ENCODE measurements at places on chromosomes 13 and 19. TPM values are rescaled to one million over a fixed set of nuclear protein-coding genes. Genes with fewer than 3 reads are reported as not detected.

The KLK15 gene
- total RNA-seq = not detected

The COL5A3 gene
- total RNA-seq = 0.15 TPM

The ZNF527 gene
- 7.1 TPM for total RNA-seq

The SSC5D gene
- not detected for total RNA-seq

The CGB8 gene
- total RNA-seq = not detected

- no peak overlapping the region for H3K27ac ChIP-seq
- peaks cover 12% of the 10 kb centered on the region for H3K27me3 ChIP-seq
- no peak overlapping the region for H3K4me3 ChIP-seq
- peaks cover 18% of the 10 kb centered on the region for H3K4me1 ChIP-seq
- DNase-seq = no peak
- H3K36me3 ChIP-seq = no peaks in the 10 kb centered on the region
Measured at GRCh38 chr19:41327576-41328156, 17.7 kb downstream of the CCDC97 start.

GRCh38 chr19:48370955-48371354, 6.8 kb downstream of the SYNGR4 start:
- no peaks in the 10 kb centered on the region for H3K27me3 ChIP-seq

GRCh38 chr13:40063278-40063698, 407.8 kb downstream of the COG6 start:
- DNase-seq = no peak
- H3K4me3 ChIP-seq = no peak overlapping the region
- H3K27me3 ChIP-seq = no peaks in the 10 kb centered on the region
- no peaks in the 10 kb centered on the region for H3K4me1 ChIP-seq
- no peak overlapping the region for H3K27ac ChIP-seq

DNA sequence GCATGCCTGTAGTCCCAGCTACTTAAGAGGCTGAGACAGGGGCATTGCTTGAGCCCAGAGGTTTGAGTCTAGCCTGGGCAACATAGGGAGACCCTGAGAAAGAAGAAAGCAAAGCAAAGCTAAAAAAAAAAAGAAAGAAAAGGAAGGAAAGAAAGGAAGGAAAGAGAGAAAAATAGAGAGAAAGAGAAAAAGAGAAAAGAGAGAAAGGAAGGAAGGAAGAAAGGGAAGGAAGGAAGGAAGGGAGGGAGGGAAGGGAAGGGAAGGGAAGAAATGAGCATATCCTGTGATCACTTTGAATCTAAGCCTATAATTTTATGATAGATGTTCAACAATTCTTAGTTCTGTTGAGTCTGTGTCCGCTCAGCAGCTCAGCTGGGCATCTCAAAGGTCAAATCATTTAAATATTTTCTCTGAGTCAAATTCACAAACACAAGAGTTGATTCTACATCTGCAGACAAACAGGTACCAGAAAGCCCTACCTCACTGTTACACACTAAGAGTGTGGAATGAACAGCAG, 70.4 kb downstream of the SUCLA2 start:
- no peak overlapping the region for H3K4me3 ChIP-seq
- no peak for DNase-seq
- peaks cover 15% of the 10 kb centered on the region for H3K4me1 ChIP-seq
- no peaks in the 10 kb centered on the region for H3K27me3 ChIP-seq
- no peak overlapping the region for H3K27ac ChIP-seq

- peak overlapping the region; percentile 86 for H3K27ac ChIP-seq
- no peaks in the 10 kb centered on the region for H3K36me3 ChIP-seq
- peak overlapping the region; percentile 36 for H3K4me3 ChIP-seq
- peaks cover 19% of the 10 kb centered on the region for H3K4me1 ChIP-seq
Measured at GRCh38 chr19:6216236-6216995, 63.4 kb downstream of the MLLT1 start.

- peak overlapping the region; percentile 93 for H3K27ac ChIP-seq
- peaks cover 6% of the 10 kb centered on the region for H3K4me1 ChIP-seq
- H3K27me3 ChIP-seq = no peaks in the 10 kb centered on the region
- H3K36me3 ChIP-seq = no peaks in the 10 kb centered on the region
- peak overlapping the region; percentile 88 for H3K4me3 ChIP-seq
Measured at GRCh38 chr19:12611361-12611699, 610 bp downstream of the ZNF791 start.

DNA sequence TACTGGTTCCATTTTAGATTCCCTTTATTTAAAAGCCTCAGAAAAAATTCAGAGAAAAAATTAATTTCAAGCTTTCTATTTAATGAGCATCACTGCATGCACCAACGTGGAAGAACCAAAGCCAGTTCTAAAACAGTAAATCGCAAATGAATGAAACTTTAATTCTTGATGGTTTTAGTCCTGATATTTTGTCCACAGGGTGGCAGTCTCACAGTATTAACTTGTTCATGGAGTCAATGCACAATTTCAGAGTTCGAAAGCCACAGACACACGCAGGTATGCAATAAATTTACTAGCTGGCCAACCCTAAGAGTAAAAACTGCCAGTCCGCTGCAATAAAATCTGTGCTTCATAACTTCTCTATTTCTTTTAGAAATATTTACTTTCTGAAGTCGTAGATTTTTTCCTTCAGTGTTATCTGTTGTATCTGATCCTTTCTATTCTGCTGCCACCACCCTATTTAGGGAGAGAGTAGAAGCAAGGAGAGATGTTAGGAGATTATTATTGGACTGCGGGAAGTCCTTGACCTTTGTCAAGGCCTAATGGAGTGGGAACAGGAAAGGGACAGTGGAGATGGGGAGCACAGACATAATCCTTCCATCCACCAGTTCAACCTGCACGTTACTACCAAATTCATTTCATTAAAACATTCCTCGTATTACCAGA, 7.0 kb upstream of the WBP4 start:
- no peak overlapping the region for H3K4me3 ChIP-seq
- H3K27me3 ChIP-seq = no peaks in the 10 kb centered on the region
- H3K4me1 ChIP-seq = peaks cover 6% of the 10 kb centered on the region
- H3K36me3 ChIP-seq = no peaks in the 10 kb centered on the region
- peak; percentile 57 for DNase-seq
- H3K27ac ChIP-seq = no peak overlapping the region

DNA sequence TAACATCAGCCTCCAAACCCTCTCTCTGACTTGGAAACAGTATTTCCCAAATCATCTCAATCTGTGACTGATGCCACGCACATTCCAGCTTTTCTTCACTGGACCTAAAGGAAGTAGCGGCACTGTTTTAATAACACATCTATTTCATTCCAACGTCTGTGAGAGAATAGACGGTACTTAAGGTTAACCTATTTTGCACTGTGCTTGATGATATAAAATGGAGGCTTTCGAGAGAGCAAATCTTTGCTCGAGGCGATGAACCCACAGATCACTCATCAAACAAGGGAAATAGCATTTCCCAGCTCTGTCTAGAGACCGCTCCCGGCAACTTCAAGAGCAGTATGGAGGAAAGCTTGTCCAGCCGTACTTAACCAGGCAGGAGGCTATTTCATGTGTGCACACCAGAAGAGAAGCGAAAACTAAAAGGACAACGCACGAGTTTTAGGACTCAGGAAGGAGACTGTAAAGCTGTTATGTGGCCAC, 2.9 kb downstream of the UBL3 start:
- H3K27ac ChIP-seq = no peak overlapping the region
- no peaks in the 10 kb centered on the region for H3K27me3 ChIP-seq
- peak; percentile 14 for DNase-seq
- peaks cover 19% of the 10 kb centered on the region for H3K4me1 ChIP-seq
- H3K36me3 ChIP-seq = no peaks in the 10 kb centered on the region

DNA sequence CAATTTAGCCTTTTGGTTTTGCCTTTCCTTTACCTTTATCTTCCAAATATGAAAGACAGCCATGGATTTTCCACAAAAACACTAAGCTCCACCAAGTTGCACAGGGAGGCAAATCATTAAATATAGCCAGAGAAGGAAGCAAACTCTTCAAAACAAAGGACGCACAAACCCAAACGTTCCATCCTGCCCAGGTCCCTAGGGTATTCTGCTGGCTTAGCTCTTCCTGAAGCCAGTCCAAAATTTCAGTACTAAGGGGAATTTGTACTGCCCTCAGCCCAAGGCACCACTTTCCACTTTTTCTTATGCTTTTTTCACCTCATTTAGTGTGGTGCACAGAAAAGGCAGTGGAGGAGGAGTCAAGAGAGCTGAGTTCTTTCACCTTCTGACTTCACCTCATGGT, 169.9 kb downstream of the FLT1 start:
- H3K4me3 ChIP-seq = no peak overlapping the region
- H3K36me3 ChIP-seq = no peaks in the 10 kb centered on the region
- H3K4me1 ChIP-seq = no peaks in the 10 kb centered on the region
- H3K27me3 ChIP-seq = no peaks in the 10 kb centered on the region
- no peak for DNase-seq

DNA sequence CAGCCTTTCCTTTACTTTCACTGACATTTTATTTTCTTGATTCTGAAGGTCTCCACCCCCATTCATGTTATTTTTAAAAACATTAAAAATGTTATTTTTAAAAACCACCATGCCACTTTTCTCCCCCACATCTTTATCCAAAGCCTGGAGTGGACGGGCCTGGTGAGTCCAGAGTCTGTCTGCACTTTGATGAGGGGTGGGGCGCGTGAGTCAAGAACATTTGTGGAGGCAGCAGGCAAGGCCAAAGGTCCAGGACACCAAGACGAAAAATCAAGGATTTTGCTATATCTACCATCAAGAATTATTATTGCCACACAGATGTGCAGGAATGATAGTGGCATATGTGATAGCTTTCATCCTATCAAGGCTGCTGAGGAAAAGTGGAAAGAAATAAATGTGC, 224.9 kb downstream of the FGF9 start:
- H3K4me3 ChIP-seq = no peak overlapping the region
- H3K4me1 ChIP-seq = no peaks in the 10 kb centered on the region
- no peak overlapping the region for H3K27ac ChIP-seq

GRCh38 chr13:112248406-112248760, 127.8 kb upstream of the SPACA7 start:
- no peak overlapping the region for H3K27ac ChIP-seq
- H3K4me1 ChIP-seq = peaks cover 9% of the 10 kb centered on the region
- H3K36me3 ChIP-seq = no peaks in the 10 kb centered on the region
- no peaks in the 10 kb centered on the region for H3K27me3 ChIP-seq

DNA sequence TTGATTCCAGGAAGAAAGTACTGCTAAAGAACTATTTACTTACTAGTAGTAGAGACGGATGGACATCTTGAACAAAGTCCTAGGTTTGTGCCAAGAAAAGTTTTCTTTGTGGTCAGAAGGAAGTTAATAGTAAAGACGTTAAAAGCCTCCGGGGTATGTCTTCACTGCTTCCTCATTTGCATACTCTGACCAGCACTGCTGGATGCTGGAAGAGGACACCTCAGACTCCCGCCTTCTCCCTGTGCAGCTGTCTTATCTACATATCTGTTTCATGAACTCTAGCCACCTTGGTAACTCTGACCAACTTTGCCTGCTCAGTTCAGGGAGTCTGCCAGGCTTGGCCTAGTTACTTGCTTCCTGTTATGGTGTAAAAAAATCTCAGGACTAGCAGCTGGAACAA, 1109.1 kb upstream of the MIR17HG start:
- no peaks in the 10 kb centered on the region for H3K36me3 ChIP-seq
- peaks cover 8% of the 10 kb centered on the region for H3K4me1 ChIP-seq
- no peak overlapping the region for H3K4me3 ChIP-seq
- no peaks in the 10 kb centered on the region for H3K27me3 ChIP-seq
- no peak overlapping the region for H3K27ac ChIP-seq

DNA sequence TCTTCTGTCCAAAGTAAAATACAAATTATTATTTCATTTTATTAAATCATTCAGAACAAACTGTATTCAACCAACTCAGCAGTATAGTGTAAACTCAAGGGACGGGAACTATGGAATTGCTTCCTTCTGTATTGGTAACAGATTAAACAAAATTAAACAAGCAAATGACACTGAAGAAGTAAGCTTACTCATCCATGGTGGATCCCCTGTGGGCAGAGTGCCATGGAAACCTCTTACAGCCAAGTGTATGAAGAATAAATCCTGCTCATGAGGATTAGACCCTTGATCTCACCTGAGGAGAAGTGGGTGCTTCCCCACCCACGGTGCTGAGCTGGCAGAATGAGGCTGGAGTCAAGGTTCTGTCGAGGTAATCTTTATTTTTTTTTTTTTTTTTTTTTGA, 18.0 kb upstream of the RFXAP start:
- DNase-seq = no peak
- H3K27me3 ChIP-seq = no peaks in the 10 kb centered on the region
- no peaks in the 10 kb centered on the region for H3K4me1 ChIP-seq
- H3K27ac ChIP-seq = no peak overlapping the region
- no peaks in the 10 kb centered on the region for H3K36me3 ChIP-seq

DNA sequence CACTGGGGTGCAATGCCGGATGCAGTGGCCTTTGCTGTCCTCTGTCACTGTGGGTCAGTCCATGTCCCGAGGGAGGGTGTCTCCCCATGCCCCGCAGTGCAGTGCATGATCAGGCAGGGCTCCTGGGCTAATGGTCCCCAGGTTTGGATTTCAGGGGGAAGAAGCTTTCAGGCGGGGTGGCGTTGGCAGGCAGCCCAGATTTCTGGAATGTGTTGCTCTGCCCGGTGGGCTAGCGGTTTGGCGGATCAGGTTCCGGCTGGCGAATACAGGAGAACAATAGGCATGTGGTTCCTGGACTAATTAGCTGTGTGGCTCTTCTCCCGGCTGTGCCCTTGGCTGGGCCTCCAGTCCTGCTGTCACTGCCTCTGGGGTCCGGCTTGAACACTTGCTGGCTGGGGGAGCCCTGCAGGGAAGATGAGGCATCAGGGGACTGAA, 141.3 kb downstream of the FGF9 start:
- no peaks in the 10 kb centered on the region for H3K4me1 ChIP-seq
- peak; percentile 60 for DNase-seq
- H3K4me3 ChIP-seq = no peak overlapping the region
- H3K36me3 ChIP-seq = no peaks in the 10 kb centered on the region
- H3K27me3 ChIP-seq = no peaks in the 10 kb centered on the region
- H3K27ac ChIP-seq = no peak overlapping the region

GRCh38 chr19:58277748-58278540, 811 bp upstream of the ZNF8 start:
- peaks cover 16% of the 10 kb centered on the region for H3K4me1 ChIP-seq
- peak overlapping the region; percentile 44 for H3K27ac ChIP-seq
- peak overlapping the region; percentile 81 for H3K4me3 ChIP-seq

- DNase-seq = no peak
- H3K4me3 ChIP-seq = no peak overlapping the region
- no peaks in the 10 kb centered on the region for H3K27me3 ChIP-seq
- no peaks in the 10 kb centered on the region for H3K4me1 ChIP-seq
Measured at GRCh38 chr13:57857945-57858344, 226.4 kb downstream of the PCDH17 start.

- no peak overlapping the region for H3K27ac ChIP-seq
- no peaks in the 10 kb centered on the region for H3K27me3 ChIP-seq
- no peaks in the 10 kb centered on the region for H3K4me1 ChIP-seq
- no peak for DNase-seq
- no peaks in the 10 kb centered on the region for H3K36me3 ChIP-seq
- no peak overlapping the region for H3K4me3 ChIP-seq
Measured at GRCh38 chr19:31955061-31955460, 390.3 kb upstream of the ZNF507 start.

DNA sequence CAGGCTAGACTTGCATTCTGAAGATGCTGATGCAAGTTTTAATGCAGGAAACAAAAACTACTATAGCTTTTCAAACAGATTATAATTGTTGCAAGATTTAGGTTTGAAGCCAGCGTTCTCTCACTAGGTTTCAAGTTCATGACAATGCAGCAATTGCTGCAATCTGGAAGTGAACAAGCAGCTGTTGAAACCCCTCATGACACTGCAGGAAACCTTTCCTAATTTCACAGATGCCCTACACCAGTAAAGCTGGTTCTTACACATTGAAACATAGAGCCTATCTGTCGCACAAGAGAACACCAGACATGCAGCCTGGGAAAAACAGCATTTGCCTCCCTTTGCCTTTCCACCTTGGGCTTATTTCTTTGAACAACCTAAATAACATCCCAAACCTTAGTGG, 1737.2 kb upstream of the MIR17HG start:
- no peak for DNase-seq
- H3K36me3 ChIP-seq = no peaks in the 10 kb centered on the region
- H3K27ac ChIP-seq = no peak overlapping the region
- H3K4me1 ChIP-seq = no peaks in the 10 kb centered on the region

GRCh38 chr13:80083081-80083852, 257.7 kb downstream of the SPRY2 start:
- no peaks in the 10 kb centered on the region for H3K36me3 ChIP-seq
- no peaks in the 10 kb centered on the region for H3K27me3 ChIP-seq
- no peak for DNase-seq
- peaks cover 5% of the 10 kb centered on the region for H3K4me1 ChIP-seq

Data from neural progenitor cell (in vitro differentiated cells).